ENCODE measurements at places on chromosomes 3 and 15. TPM values are rescaled to one million over a fixed set of nuclear protein-coding genes. Genes with fewer than 3 reads are reported as not detected.

Gene GABRG3
- not detected for total RNA-seq

Gene FANCD2OS
- not detected for total RNA-seq

Gene ITPKA
- total RNA-seq, result 1.6 TPM

Gene KY
- not detected for total RNA-seq

Gene ENTPD3
- total RNA-seq, result not detected
